ENCODE measurements at places on chromosomes 11 and 22. TPM values are rescaled to one million over a fixed set of nuclear protein-coding genes. Genes with fewer than 3 reads are reported as not detected.
A peak's percentile ranks its signal among the peaks of the same experiment; 100 is the strongest.

- no peak for DNase-seq
Observed at GRCh38 chr11:20762116-20762844, 92.9 kb downstream of the NELL1 start.

DNA sequence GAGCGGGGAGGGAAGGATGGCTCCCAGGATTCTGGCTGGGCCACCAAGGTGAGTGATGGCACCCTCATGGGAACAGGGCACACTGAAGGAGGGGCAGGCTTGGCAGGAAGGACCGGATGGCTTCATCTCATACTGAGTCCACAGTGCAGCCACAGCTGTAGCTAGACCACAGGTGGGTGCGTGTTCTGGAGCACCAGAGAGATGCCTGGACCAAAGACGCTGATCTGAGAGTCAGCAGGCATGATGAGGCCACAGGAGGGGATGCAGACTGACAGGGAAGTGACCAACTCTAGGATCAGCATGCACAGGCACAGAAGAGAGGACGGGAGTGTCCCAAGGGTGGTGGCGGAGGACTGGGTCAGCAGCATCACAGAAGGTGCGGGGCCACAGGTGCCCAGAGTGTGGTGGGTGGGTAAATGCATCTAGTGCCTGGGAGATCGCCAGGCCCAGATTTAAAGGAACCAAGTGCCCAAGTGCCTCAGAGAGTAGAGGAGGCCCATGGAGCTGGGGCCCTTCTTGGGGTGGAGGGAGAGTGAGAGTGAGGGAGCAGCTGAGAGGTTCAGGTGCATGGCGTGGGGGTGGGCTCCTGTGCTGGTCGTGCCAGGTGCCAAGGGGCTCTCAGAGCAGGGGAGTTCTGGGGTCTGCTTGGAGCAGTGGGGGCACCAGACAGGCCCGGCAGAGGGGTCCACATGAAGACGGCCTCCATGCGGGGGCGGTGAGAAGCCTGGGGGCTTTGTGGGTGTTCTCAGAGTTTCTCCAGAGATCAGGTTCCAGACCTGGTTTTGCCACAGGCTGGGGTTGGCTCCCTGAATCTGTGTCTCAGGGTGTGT lies 113.7 kb downstream of the CEP164 start:
- no peak for DNase-seq

Gene MIAT
- 0.17 TPM for polyA plus RNA-seq

DNA sequence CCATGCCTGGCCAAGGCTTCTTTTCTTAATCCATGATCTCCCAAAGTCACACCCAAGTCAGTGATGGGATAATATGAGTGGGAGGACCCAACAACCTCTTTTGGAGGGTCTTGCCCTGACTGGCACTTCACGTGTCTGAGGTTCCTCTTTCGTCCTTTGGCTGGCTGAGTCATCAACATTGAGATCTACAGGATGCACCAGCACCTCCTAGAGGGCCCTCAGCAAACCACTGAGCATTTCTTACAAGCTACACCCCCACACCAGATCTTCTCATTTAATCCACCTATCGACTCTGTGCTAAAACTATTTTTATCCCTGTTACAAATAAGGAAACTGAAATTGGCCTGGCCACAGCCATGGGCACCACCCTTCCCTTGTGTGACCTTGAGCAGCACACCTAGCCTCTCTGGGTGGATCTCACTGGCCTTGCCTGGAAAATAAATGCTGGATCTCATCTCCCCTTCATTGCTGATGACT lies 63.4 kb downstream of the FLI1 start:
- peak; percentile 92 for DNase-seq

Gene TLCD5
- polyA plus RNA-seq, result not detected

Gene OR52A1
- not detected for polyA plus RNA-seq

- no peak for DNase-seq
Observed at GRCh38 chr11:76682684-76683083, 12.1 kb upstream of the LRRC32 start.

DNA sequence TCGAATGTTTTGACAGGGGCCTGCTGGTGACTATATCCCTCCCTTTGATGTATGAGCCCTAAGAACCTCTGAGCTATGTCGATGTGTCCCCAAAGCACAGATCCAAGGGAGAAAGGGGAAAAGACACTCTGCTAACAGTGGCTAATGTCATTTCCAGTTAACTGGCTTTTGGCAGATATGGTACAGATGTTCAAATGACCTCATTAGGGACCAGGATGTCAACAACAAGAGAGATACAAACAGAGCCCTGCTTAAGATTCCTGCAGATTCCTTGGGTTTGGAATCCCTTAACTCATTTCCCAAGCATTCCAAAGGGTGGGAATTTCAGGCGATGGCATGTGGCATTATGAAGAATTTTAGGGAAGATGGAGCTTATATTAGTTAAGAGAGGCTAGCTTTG lies 517.3 kb downstream of the SOX6 start:
- no peak for DNase-seq

Gene PNPLA5
- not detected for polyA plus RNA-seq

- no peak for DNase-seq
Observed at GRCh38 chr11:65871811-65872548, 620 bp downstream of the EFEMP2 start.

- DNase-seq, result no peak
Observed at GRCh38 chr11:65502555-65503367, 3.9 kb downstream of the MALAT1 start.

GRCh38 chr11:23590596-23591308 lies 730.5 kb upstream of the CCDC179 start:
- DNase-seq, result no peak

DNA sequence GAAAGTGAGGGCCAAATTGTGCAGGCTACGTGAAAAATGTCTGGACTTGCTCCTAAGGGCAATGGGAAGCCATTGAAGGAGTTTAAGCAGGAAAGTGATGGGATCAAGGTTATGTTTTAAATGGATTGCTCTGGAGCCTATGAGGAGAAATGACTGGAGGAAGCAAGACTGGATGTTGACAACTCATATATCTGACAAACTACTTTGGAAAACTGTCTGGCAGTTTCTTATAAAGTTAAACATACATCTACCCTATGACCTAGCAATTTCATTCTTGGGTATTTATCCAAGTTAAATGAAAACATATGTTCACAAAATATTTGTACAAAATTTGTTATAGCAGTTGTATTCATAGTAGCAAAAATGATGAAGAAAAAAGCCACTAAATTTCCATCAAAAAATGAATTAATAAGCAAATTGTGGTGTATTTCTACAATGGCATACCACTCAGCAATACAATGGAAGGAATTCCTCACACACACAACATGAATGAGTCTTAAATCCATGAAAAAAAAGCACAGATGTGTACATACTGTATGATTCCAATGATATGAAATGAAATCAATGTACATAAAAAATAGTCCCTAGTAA lies 24.1 kb downstream of the FZD4 start:
- DNase-seq, result no peak

Gene MB
- polyA plus RNA-seq, result not detected

DNA sequence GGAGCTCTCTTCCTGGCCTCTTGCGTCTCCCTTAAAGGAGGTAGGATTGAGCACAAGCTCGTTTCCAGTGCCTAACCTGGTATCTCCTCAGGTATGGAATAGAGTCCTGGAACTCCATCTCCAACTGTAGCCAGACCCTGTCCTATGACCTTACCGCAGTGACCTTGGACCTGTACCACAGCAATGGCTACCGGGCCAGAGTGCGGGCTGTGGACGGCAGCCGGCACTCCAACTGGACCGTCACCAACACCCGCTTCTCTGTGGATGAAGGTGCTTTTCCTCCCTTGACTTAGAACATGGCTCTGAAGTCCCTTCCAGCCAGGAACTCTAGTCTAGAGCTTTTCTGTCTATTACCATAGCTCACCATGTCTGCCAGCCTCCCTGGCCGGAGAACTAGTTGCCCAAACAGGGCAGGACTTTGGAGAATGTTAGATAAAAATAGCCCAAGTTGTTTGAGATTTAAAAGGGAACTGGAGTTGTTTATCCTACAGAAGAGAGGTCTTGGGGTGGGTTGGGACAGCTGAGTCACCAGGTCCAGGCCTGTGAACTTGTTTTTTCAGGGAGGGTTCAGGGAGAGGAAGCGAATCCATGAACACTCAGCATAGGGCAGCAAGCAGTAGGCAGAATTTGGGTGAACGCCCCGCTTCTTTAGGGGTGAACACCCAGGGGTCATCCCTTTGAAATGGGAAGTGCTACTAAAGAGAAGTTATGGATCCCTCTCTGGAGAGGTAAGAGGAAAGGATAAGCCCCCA lies 3.3 kb downstream of the IL10RA start:
- peak; percentile 82 for DNase-seq

Gene RFPL1
- not detected for polyA plus RNA-seq

DNA sequence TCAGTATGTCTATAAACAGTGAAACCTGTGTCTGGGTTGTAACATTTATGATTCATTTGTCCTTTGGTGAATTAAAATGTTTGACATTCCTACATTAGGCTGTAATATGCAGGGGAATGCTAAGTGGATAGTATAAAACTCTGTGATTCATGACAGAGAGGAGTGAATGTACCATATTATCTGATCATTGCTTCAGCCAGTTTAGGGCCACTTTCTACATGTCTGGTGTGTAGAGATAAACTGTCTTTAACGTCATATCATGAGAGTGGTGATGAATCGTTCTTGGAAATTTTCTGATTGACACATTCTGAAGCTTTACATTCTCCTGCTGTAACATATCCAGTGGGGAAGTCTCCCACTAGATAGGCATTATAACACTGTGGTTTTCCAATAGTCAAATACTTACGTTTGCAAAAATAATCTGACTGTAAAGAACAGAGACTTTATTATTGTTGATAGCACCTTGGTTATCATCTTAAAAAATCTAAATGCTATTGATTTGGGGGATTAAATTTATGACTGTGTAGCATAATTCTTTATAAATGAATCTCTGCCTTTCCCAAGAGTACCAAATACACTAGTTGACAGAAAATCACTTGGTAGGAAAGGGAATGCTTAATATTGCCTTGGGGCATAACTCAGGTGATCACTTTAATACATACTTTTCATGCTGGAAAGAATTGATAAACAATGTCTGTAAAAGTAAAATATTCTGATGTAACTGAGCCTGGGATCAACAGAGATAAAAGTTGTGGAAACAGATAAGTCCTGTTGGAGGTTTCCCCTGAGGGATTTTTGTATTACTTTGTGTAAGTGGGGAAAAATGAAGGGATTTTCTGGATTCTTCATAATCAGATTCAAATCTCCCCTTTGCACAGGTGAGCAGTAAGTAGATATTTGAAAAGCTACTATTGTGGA lies 427.9 kb downstream of the JRKL start:
- no peak for DNase-seq

DNA sequence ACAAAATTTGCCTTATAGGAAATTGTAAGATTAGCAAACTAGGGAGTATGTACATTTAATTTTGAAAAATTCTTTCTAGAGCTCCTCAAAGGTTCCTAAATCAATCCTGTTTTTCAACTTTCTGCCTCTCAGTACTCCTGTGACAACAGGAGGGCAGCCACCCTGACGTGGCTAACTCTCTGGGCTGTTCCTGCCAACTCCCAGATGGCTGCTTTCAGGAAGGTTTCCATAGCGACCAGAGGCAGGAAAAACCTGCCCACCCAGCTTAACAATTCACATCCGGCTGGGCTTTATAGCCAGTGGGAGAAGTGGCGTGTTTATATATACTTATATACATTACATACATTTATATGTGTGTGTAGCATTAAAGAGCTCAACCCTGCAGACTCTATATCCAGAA lies 26.5 kb downstream of the SGSM3 start:
- no peak for DNase-seq

DNA sequence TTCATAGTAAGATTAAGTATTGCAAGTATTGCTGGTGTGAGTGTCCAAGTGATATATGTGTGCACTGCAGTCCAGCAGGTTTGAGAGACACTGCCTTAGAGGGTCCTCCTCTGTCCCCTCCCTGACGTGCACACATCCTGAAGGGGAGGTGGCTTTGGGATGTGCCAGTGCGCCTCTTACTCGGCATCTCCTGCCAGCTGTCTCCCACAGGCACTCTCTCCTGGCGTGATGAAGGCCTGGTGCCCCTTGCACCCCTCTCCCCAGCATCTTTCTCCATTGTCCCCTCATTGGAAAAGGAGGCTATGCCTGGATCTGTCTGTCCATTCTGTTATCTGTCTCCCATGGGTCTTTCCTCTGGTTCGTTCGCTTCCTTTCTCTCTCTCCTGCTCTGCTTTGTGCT lies 24.2 kb downstream of the GTPBP1 start:
- DNase-seq, result no peak

Gene CAVIN3
- polyA plus RNA-seq, result 5.0 TPM

Gene MS4A3
- polyA plus RNA-seq, result not detected

DNA sequence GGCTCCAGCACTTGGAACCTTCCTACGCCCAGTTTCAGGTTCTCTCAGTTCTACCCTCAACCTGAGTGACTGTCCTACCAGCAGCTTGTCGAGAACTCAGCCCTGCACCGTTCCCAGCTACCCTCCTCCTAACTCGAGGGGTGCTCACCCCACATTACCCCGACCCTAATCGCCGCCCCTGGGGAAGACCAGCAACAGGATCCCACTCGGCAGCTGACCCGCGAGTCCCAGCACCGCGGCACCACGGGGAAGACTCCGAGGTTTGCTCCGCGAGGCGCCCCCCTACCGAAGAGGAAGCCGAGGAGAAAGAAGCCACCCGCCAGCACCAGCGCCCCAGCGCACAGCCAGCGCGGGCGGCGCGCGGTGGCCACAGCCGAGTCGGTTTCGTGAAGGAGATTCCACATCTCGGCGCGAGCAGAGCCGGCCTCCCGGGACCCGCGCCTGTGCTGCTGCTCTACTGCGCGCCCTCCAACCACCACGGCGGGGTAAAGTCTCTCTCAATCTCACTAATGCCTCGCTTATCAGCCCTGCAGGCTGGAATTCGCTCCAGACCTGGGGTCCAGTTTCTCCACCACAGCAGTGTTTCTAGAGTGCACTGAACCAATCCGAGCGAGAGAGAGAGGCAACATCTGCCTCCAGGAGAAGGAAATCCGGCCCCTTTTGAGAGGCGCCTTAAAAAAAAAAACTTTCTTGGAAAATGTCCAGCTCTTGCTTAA lies at the start of gene FOLH1:
FOLH1 (minus strand) TSS at position 597 of the 716 bp plus-strand sequence; CDS start at position 404, 193 bp downstream.
- DNase-seq, result no peak

DNA sequence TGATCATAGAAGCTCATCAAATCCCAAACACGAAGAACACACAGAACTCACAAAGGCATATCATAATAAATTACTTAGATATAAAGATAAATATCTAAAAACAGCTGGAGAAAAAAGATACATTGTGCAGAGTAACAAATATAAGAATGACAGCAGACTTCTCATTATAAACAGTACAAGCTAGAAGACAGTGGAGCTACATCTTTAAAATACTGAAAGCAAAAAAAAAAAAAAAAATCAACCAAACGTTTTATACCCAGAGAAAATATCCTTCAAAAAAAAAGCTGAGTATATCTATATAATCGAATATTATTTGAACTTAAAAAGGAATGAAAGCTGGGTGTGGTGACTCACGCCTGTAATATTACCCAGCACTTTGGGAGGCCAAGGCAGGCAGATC lies 90.0 kb downstream of the SBF2 start:
- no peak for DNase-seq

Gene MFNG
- 159 TPM for polyA plus RNA-seq

GRCh38 chr22:34293324-34293723 lies 373.0 kb upstream of the LARGE1 start:
- DNase-seq, result no peak

- no peak for DNase-seq
Observed at GRCh38 chr22:17063411-17064106, 21.2 kb upstream of the IL17RA start.

- DNase-seq, result no peak
Observed at GRCh38 chr11:6433998-6434660, 6.7 kb downstream of the HPX start.

GRCh38 chr22:30266445-30267381 lies at the start of gene OSM:
Gene OSM, minus strand, starts transcription at chr22:30266851. Its CDS starts 52 bp downstream, at chr22:30266799.
- DNase-seq, result peak; percentile 95

Gene INSC
- polyA plus RNA-seq, result not detected

Gene TRIM51
- polyA plus RNA-seq, result not detected

Gene B4GAT1
- polyA plus RNA-seq, result 1.7 TPM

Gene OR6T1
- polyA plus RNA-seq, result not detected

Measured in CD14-positive monocyte (primary cell).